ENCODE measurements at places on chromosomes 12 and 14. TPM values are rescaled to one million over a fixed set of nuclear protein-coding genes. Genes with fewer than 3 reads are reported as not detected.

DLGAP5 gene
- polyA plus RNA-seq = 6.2 TPM

GRCh38 chr12:76618031-76618430, 58.5 kb upstream of the OSBPL8 start:
- DNase-seq = no peak

DNA sequence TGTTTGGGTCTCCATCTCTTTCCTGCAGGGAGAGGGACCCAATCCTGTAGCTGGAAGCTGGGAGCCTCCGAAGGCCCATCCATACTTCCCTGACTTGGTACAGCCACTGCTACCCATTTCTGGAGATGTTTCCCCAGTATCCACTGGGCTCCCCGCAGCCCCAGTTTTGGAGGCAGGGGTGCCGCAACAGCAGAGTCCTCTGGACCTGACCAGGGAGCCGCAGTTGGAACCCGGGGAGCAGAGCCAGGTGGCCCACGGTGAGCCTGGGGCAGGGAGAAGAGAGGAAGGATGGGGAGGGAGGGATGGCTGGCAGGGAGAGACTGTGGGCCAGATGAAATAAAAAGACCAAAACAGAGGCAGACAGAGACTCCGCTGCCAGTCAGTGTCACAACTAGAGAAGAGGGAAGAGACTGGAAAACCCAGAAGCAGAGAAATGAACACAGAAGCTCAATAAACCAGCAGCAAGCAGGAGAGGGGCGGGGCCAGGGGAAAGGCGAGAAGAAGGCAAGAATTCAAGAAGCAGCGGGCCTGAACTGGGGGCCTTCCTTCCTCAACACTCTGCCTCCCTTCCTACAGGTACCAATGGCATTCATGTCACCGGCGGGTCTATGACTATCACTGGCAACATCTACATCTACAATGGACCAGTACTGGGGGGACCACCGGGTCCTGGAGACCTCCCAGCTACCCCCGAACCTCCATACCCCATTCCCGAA, 6.3 kb downstream of the LTBR start:
- no peak for DNase-seq

GRCh38 chr12:99436584-99436983, 211.0 kb upstream of the GARIN6 start:
- DNase-seq = no peak

DNA sequence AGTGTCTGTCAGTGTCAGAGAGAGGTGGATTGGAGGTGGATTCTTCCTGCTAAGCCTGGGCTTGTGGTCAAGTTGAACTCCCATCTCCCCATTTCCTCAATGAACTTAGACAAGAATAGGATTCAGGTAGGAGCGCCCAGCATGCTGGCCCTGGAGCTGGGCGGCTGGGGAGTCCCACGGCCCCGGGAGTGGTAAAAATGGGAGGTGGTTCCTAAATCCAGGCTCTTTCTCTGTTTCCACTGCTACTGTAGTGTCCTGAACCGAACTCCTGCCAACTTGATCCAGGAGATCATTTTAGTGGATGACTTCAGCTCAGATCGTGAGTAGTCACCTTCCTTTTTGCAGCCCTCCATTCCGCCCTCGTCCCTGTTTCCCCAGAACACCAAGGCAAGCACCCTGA, 65.1 kb downstream of the GALNT16 start:
- no peak for DNase-seq

DNA sequence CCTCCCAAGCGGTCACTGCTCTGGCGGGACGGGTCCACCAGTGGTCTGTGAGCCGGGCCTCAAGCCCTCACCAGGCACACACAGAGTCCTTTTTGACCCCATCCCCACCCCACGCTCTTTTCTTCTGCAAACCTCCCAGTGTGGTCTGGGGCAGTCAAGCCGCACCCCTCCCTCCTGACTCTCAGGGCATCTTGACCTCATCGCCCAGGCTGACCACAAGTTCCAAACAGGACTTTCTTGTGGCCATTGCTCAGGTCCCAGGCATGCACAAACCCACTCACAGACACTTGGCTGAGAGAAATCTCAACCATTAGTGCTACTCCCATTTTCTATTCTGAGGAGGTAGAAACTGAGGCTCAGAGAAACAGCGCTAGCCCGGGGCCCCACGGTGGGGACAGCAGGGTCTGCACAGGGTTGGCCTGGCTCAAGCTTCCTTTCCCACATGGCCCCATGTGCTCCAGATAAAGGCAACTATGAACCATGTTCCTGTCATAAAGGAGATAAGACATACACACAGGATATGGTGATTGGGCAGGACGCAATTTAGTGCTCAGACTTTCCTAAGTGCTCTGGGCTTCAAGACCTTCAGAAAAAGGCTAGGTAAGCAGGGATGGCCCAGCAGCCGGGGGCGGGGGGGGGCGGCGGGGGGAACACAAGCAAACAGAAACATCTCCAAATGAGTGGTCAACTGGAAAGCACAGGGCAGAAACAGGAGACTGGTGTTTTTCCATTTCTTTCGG, 69.6 kb downstream of the ITPK1 start:
- peak; percentile 85 for DNase-seq

- no peak for DNase-seq
Measured at GRCh38 chr14:83170165-83170564, 1636.5 kb upstream of the SEL1L start.

Measured in SK-N-SH (cell line).